ENCODE measurements at places on chromosomes 16 and 17.

DNA sequence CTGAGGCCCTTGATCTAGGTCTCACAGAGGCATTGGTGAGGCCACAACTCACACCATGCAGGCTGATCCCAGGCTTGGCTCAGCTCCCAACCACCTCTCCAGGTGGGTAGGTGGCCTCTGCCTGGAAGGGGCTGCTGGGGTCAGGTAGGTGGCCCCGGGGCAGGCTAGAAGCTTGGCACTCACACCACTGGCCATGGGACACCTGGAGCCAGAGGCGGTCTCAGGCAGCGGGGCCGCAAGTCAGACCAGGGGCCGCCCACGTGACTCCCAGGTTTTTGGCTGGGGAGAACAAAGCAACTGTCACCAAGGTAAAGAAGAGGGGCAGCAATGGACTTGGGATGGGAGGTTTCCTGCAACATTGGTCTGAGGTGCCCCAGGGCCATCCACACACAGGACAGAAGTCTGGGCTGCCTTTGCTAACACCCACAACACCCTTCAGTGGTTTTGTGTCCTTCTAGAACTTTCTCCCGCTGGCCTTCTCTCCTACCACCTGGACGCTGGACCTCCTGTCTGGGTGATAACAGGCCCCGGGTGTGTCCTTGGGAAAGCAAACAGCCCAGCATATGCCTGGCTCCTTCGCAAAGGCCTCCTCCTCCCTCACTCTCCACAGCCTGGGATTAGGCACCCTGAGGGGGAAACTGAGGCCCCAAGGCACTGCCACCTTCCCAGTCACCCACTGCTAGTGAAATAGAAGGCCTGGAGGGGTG, 16.4 kb downstream of the C16orf74 start:
- no peak for DNase-seq

GRCh38 chr16:11679941-11680911, 12.0 kb downstream of the SNN start:
- DNase-seq: no peak

DNA sequence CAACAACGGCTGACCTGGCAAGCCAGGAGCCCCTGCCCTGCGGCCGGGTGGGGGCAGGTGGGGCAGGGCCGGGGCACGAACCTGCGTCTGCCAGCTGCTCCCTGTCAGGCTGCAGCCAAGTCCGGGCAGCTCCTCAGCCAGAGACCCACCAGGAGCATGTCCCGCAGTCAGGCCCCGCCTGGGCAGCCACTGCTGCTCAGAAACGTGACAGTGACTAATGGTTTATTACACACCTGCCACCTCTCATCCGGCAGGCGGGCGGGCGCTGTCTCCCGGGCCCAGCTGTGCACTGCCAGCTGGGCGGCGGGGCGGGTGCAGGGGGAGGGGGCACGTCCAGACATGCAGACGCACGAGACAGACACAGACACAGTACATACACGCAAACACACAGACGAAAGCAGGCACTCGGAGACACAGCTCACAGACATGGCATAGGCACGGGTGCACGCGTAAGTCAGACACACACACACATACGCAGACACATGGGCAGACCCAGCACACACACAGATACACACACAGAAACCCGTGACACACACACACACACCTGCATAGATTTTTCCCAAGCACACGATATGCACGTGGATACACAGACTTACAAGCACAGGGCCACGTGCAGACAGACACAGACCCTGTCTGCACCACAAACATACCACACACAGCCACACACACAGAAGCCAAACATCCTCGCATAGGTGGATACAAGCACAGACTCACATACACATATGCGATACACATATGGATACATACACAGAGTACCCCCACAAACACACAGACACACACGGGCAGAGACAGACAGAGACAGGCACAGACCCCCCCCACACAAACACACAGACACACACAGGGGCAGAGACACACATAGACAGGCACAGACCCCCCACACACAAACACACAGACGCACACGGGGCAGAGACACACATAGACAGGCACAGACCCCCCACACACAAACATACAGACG, 248.3 kb upstream of the CIBAR2 start:
- no peak for DNase-seq

- no peak for DNase-seq
These were observed 3.0 kb upstream of the ADAMTS18 start for GRCh38 chr16:77437859-77438258.

GRCh38 chr17:78211032-78211431, 3.0 kb upstream of the BIRC5 start:
- no peak for DNase-seq

DNA sequence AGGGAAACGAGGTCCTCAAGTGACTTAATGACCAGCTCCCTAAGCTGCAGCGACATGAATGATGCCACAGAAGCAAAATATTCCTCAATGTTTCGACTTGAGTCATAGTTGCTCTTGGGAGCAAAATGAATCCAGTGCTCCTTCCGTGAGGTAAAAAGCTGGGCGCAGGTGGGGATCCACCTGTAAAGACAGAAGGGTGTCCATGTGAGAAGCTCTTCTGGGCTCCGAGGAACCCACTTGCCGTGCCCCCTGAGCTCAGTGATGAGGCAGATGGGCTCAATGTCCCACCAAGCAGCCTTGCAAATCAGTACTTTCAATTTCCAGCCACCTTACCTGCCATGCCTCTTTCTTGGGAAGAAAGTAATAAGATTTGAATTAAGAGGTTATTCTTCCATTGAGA, 25.5 kb downstream of the DNAH3 start:
- no peak for DNase-seq

GRCh38 chr17:74117999-74118421, 85.5 kb upstream of the RPL38 start:
- no peak for DNase-seq

DNA sequence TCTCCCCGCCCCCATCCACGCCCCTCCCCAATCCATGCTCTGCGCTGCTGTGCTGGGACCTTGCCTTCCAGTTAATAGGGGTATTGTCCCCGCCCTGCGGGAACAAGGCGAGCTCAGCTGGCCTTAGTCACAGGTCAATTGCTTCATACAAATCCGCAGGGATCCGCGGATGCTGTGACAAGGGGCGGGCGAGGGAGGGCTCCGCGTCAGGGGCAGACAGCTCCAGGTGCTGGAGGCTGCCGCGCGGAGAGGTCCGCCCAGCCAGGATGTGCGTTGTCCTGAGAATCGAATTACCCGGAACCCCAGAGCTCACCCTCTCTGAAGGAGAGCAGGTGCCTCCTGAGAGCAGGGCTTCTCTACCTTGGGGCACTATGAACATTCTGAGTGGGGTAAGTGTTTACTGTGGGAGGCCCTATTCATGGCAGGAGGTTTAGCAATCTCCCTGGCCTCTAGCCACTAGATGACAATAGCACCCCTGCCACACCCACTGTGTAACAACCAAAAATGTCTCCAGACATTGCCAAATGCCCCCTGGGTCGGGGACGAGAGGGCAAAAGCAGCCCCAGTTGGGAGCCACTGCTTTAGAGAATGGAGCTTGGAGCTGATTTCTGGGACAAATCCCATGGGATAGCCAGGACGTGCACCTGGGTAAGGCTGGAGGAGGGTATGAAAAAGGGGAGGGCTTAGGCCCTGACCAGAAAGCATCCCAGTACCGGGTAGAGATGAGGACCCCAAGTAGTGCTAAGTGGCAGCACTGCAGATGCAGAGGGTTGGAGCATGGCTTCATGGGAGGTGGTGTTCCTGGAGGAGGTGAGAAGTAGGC, 138.2 kb downstream of the CYLD start:
- no peak for DNase-seq

GRCh38 chr17:45077643-45078042, 16.5 kb downstream of the NMT1 start:
- DNase-seq: no peak

- DNase-seq: no peak
These were observed 106.5 kb upstream of the COX10 start for GRCh38 chr17:13962716-13963240.

DNA sequence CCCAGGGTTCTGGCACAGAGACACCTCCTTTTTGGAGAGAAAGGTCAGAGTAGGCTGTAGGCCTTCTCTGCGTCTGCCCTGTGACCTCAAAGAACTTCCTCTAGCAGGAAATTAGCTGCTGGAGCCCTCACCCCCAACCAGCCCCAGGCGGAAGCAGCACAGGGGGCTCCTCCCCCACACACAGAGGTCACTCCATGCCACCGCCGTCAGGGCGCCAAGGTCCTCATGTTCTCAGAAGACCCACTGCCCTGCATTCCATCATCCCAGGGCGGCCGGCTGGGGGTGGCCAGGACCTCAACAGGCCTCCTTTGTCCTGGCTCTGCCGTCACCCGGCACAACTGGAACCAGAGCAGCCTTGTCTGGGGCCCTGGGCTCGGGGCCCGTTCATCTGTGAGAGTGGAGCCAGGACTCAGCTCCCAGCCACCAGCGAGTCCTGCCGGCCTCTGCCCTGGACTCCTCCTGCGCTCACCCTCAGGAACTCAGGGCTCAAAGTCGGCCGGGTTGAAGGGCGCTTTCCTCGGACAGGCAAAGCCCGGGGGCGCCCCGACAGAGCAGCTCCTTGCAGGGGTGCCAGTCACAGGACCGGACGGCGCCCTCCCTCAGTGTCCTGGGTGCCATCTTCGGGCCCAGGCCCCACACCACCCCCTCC, 1.2 kb downstream of the TMC6 start:
- DNase-seq: no peak

DNA sequence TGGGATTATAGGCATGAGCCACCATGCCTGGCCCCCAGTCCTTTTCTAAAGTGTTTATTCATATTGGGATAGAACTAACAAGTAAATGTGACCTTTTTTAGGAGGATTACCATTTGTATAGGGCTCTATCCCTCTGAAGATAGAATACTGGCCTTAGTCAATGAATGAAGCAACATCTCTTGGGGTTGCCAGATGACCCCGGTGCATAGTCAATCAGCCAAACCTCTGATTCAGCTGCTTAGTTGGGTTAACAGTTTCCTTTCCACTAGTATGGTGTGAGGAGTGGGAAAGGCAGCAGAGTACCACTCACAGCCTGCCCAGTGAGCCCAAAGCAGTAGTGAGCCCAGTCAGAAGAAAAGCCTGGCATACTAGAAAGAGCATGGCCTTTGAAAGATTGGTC, 94.6 kb upstream of the TBX2 start:
- no peak for DNase-seq

GRCh38 chr16:30060346-30060745, 5.2 kb upstream of the ALDOA start:
- no peak for DNase-seq

DNA sequence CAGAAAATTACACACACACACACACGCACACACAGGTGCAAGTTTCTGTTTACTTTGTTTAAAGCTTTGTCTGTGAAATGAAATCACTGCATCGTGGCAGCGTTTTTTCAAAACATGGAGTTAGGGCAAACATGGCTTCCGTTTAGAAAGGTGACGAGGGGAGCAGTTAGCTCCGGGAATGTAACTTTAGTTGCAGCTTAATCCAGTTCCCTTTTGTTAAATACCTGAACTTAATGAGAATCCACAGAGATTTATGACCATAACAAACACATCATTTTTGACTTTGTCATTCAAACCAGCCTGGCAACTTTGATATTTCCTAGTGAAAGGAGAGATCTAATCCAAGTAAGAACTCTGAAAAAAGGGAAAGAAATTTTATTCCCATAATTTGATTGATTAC, 12.1 kb downstream of the HS3ST3A1 start:
- no peak for DNase-seq

DNA sequence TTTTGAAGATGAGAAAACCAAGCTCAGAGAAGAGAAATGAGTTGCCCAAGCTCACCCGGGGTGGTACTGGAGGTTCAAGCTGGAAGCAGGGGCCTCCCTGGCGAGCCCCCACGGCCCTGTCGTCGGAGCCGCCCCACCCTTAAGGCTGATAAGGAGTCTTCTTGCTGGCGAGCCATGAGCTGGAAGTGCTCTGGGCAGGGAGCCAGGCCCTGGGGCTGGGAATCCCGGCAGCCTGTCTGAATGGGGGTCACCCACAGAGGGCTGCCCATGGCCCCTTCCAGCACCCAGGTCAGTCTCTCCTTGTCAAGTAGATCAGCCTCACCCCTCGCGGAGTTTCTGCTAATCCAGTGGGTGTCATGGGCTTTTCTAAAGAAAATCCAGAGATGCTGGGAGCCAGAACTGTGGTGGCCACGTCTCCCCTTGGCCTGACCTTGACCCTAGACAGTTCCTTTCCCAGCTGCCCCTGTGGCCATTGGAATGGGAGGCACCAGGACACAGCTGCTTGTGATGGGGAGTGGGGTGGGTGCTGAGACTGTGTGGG, 1.2 kb upstream of the P2RX1 start:
- no peak for DNase-seq

GRCh38 chr17:73591296-73592078, 52.8 kb downstream of the SDK2 start:
- DNase-seq: no peak

DNA sequence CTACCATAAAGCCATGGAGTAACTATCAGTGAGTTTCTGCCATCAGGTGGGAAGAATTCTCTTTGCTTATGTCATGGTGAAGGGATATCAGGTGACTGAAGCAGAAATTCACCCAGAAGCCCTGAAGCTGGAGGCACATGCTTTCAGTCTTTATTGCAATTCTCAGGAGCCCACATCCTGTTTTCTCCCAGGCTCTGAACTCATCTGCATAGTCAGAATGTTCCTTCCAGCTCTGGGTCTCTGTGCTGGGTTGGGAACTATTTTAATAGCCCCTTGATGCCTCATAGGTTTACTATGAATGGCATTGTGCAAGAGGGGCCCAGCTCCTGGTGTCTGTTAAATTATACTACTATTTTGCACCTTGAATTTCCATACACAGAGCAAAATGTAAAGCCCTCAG, 198.4 kb upstream of the SOX9 start:
- DNase-seq: no peak

DNA sequence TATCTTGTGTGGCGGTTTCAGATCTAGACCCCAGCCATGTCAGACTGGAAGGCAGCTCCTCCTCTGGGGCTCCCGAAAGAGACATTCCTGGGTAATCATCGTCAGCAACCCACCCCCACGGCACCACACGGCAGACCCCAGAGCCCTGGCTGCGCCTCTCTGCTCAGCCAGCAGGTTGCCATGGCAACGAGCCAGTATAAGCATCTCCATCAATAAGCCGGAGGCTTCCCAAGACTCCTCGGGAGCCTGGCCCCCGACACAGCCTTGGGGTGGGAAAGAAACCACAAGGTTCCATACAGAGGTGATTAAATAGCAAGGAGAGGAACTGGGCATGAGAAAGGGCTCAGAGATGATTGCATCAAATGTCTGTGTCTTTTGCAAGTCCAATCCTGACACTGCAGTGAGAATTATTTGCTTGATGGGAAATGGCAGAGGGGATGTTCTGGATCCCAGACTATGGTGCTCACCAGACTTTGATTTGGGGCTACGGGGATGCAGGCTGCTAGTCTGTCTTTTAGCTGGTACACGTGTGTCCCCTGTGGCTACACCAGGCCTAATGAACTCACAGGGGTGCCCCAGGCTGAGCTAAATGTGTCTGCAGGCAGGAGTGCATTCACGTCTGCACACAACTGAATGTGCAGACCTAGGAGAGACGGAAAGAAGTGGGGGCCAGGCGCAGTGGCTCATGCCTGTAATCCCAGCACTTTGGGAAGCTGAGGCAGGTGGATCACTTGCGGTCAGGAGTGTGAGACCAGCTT, 320.5 kb upstream of the TNRC6C start:
- no peak for DNase-seq

All from AG04450 (cell line).